ENCODE measurements at places on chromosomes 7 and 10.

GRCh38 chr10:86666538-86666937 lies 1.8 kb upstream of the LDB3 start:
- DNase-seq: no peak

DNA sequence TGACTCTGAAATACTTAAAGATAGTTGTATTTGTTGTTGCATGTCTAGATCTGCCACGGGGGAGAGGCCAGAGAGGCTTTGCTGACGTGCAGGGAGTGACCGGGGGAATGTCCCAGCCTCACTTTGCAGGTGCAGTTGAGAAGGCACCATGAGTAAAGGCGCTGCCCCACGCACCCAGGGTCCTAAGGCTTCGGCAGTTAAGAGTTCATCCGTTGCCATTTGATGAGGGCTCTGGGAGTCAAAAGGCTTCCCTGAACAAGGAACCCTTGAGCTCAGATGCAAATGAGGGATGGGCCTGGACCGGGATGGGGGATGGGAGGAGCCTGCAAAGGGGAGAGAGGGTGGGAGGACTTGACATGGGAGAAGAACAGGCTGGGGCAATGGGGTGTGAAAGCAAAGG lies 20.4 kb downstream of the PPP2R2D start:
- no peak for DNase-seq

GRCh38 chr7:1531979-1532455 lies 1.5 kb downstream of the MAFK start:
- no peak for DNase-seq

DNA sequence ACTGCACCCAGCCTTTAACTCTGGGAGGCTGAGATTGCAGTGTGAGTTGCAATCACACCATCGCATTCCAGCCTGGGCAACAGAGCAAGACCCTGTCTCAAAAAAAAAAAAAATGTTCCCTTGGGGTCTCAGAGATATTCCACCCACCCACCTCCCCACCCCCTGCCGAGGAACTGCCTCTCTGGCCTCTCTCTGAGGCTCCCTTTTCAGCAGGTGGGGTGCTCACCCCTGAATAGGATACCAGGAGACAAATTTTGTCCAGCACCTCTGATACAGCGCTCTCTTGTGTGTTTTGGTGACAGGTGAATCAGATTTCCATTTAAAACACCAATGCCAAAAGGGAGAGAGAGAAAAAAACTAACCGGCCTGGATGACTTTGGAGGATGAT lies 92.6 kb upstream of the KIF5B start:
- DNase-seq: no peak

- no peak for DNase-seq
These were observed 96.7 kb upstream of the EFCAB10 start for GRCh38 chr7:105677817-105678573.

GRCh38 chr10:71219918-71220688 lies 7.7 kb downstream of the UNC5B start:
- no peak for DNase-seq

DNA sequence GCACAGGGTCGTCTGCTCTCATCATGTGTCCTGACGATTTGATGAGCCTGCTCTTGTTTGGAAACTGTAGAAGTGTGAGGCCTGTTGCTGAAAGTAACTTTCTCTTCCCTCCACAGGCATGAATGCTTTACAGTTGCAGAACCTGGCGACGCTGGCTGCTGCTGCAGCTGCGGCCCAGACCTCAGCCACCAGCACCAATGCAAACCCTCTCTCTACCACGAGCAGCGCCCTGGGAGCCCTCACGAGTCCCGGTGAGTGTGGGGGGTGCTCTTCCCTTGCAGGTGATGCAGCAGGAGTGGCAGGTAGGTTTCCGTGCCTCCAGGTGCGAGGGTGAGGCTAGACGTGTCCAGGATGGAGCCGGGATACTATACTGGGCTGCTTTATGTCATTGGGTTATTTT lies 270.6 kb downstream of the CELF2 start:
- DNase-seq: no peak

DNA sequence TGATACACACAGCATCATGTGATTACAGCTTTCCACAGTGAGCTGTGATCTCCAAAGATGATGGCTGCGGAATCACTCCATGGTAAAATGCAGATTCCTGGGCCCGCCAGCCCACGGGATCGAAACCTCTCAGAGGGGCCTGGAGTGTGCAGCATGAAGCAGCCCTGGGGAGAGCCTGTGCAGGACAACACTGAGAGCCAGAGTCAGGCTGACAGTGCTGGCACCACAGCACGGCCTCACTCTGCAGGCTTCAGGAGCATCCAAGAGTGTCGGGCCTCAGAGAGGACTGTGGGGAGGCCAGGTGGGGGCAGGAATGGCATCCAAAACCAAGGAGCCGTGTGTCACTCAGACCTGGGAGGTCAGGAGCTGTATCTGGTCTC lies 533.4 kb downstream of the TCERG1L start:
- no peak for DNase-seq

- no peak for DNase-seq
These were observed 124.5 kb downstream of the UBE2H start for GRCh38 chr7:129828078-129828762.

- DNase-seq: no peak
These were observed 183.7 kb downstream of the TRIL start for GRCh38 chr7:28774261-28774988.

- peak; percentile 31 for DNase-seq
These were observed 2.2 kb downstream of the CRTAC1 start for GRCh38 chr10:98028168-98028770.

DNA sequence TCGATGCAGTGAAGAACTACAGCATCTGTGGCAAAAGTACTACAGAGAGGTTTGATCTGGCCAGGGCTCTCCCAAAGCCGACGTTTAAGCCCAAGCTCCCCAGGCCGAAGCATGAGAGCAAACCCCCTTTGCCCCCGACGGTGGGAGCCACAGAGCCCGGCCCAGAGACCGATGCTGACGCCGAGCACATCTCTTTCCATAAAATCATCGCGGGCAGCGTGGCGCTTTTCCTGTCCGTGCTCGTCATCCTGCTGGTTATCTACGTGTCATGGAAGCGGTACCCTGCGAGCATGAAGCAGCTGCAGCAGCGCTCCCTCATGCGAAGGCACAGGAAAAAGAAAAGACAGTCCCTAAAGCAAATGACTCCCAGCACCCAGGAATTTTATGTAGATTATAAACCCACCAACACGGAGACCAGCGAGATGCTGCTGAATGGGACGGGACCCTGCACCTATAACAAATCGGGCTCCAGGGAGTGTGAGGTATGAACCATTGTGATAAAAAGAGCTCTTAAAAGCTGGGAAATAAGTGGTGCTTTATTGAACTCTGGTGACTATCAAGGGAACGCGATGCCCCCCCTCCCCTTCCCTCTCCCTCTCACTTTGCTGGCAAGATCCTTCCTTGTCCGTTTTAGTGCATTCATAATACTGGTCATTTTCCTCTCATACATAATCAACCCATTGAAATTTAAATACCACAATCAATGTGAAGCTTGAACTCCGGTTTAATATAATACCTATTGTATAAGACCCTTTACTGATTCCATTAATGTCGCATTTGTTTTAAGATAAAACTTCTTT lies 2.3 kb downstream of the LRRTM3 start:
- no peak for DNase-seq

DNA sequence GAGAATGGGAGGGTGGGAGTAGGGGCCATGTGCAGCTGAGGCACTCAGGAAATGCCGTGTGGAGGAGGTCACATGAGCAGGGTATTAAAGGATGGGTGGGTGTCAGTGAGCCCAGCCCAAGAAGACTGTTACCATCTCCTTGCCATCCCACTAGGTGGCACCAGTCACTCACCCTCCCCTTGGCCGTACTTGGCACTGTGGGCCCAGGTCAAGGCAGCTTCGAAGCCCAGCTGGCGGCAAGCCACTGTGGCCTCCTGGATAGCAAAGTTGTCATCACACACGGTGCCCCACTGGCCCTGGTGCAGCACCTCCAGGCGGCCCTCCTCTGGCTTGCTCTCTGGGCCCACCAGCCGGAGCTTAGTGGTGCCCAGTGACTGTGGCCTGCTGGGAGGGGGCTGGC lies 5.4 kb downstream of the LOXL4 start:
- DNase-seq: no peak

- DNase-seq: no peak
These were observed 2.6 kb downstream of the LIPA start for GRCh38 chr10:89248990-89249389.

GRCh38 chr7:142711746-142712616 lies 37.3 kb upstream of the PRSS1 start:
- no peak for DNase-seq

- no peak for DNase-seq
These were observed 964.4 kb downstream of the PCDH15 start for GRCh38 chr10:53836638-53837037.

DNA sequence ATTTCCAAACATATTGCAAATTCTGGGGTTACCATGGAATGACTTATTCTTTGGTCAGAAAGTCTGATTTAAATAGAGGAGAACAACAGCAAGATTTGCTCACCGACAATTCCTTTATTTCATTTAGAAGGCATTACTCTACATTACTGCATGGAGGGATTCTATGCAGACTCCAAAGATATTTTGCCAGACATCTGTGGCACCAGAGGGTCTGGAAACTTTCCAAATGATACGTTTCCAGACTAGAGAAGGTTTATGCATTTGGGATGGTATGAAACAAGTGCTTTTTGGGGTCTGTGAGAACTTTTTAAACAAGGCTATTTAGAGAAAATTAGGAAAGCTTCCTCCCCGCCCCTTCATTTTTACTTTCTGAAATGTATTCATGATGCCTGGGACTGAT lies 125.3 kb downstream of the SAMD9 start:
- no peak for DNase-seq

- DNase-seq: no peak
These were observed 6.3 kb downstream of the ZNF503 start for GRCh38 chr10:75395066-75395931.

DNA sequence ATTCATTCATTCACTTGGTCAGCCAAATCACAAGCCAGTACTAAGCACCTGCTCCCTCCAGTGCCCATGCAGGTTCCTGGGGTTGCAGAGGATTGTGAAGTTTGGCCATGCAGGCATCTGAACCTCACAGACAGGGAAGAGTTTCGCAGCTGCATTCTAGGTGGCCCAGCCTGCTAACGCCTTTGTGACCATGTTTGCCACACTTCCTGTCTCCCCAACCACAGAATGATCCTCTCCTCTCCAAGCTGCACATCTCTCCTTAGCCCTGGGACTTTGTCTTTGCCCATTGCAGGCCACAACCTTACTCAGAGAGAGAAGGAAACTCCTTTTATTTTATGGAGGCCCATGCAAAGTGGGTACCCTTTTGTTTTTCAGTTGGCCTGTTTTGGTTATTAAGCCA lies 31.8 kb downstream of the EPDR1 start:
- DNase-seq: no peak

GRCh38 chr10:81026591-81026990 lies 488.9 kb downstream of the SH2D4B start:
- no peak for DNase-seq

DNA sequence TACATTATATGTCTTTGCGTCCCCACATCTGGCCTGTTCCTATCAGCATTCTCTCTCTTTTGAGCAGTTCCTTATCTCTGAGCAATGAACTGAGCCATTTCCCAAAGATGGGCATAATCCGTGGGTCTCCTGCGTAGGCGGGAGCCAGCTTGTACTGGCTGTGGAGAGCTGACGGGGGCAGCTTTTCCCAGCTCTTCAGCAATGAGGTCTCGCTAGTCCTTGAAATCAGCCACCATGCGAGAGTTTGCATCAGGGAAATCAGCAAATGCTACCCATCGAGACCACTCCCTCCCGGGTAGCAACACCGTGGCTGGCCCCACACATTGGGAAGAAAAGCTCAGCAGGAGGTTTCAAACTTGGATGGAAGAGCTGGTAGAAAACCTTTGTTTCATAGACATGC lies 51.9 kb upstream of the FAM180A start:
- no peak for DNase-seq

GRCh38 chr7:46153951-46154787 lies 233.1 kb upstream of the IGFBP3 start:
- DNase-seq: no peak

DNA sequence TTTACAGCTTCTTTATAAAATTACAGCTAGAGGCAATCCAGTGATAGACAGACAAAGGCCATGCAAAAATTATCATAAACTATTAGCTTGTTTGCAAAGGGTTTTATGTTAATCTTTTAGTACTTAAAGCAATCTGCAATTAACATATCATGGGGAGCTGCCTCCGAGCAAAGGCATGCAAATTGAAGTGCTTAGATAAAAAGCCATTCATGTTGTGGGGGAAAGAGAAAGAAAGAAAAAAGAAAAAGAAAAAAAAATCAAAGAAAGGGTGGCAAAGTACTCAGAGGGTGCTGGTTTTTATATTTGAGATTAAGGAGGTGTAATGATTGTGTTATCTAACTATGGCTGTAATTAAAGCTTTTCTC lies 799.5 kb downstream of the LRMDA start:
- no peak for DNase-seq

- DNase-seq: no peak
These were observed 27.0 kb upstream of the FAM107B start for GRCh38 chr10:14801723-14802122.

All from effector CD8-positive, alpha-beta T cell (primary cell).